ENCODE measurements at places on chromosomes 16 and 17. TPM values are rescaled to one million over a fixed set of nuclear protein-coding genes. Genes with fewer than 3 reads are reported as not detected.
A peak's percentile ranks its signal among the peaks of the same experiment; 100 is the strongest.

GRCh38 chr16:53741546-53741945, 37.6 kb downstream of the FTO start:
- no peak for DNase-seq
- no peak overlapping the region for H3K27ac ChIP-seq
- no peaks in the 10 kb centered on the region for H3K36me3 ChIP-seq

TPSB2 gene
- 21.8 TPM for total RNA-seq

- H3K27ac ChIP-seq: no peak overlapping the region
- DNase-seq: no peak
- no peaks in the 10 kb centered on the region for H3K4me1 ChIP-seq
Observed at GRCh38 chr17:37116671-37117185, 168.0 kb downstream of the AATF start.

RHOT1 gene
- 25.4 TPM for total RNA-seq

- no peaks in the 10 kb centered on the region for H3K36me3 ChIP-seq
- H3K27me3 ChIP-seq: no peaks in the 10 kb centered on the region
- no peak for DNase-seq
- no peak overlapping the region for H3K27ac ChIP-seq
- peaks cover 6% of the 10 kb centered on the region for H3K4me1 ChIP-seq
Observed at GRCh38 chr16:76201385-76201784, 75.8 kb upstream of the CNTNAP4 start.

- DNase-seq: no peak
- H3K27ac ChIP-seq: no peak overlapping the region
- no peaks in the 10 kb centered on the region for H3K4me1 ChIP-seq
- no peaks in the 10 kb centered on the region for H3K36me3 ChIP-seq
- no peaks in the 10 kb centered on the region for H3K27me3 ChIP-seq
Observed at GRCh38 chr16:64541621-64542020, 580.2 kb downstream of the CDH11 start.

DNA sequence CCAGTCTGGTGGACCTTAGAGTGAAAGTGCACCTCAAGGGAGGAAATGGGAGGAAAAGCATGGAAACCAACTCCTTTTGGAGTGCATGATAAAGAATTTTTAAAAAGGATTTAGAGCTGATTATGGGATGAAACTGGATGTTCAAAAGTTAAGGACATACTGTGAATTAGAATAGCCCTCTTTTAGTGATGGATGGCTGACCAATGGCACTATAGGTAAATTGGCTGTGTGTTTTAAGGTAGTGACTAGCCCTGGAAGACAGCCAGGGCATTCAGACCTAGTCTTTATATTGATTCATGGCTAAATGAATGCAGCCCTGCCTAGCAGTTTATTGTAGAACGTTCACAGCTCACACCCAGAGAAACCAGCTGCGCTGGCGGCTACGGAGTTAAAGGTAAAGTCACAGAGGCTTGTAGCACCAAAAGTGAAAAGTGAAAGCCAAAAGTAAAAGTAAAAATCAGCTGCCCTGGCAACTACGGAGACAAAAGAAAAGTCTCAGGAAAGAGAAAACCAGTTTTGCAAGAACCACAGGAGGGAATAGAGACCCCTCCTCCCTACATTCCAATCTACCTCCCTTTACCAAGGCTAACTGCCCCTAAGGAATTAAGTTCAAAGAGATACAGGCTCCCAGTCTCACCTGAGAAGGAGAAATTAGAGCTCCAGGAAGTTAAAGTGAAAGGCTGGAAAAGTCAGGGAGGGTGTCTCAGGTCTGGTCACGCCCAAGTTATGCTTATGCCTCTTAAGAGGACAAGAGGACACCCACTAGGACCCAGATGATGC, 21.8 kb downstream of the ACSM1 start:
- H3K36me3 ChIP-seq: no peaks in the 10 kb centered on the region
- H3K4me1 ChIP-seq: peaks cover 54% of the 10 kb centered on the region
- H3K4me3 ChIP-seq: peak overlapping the region; percentile 14

DNA sequence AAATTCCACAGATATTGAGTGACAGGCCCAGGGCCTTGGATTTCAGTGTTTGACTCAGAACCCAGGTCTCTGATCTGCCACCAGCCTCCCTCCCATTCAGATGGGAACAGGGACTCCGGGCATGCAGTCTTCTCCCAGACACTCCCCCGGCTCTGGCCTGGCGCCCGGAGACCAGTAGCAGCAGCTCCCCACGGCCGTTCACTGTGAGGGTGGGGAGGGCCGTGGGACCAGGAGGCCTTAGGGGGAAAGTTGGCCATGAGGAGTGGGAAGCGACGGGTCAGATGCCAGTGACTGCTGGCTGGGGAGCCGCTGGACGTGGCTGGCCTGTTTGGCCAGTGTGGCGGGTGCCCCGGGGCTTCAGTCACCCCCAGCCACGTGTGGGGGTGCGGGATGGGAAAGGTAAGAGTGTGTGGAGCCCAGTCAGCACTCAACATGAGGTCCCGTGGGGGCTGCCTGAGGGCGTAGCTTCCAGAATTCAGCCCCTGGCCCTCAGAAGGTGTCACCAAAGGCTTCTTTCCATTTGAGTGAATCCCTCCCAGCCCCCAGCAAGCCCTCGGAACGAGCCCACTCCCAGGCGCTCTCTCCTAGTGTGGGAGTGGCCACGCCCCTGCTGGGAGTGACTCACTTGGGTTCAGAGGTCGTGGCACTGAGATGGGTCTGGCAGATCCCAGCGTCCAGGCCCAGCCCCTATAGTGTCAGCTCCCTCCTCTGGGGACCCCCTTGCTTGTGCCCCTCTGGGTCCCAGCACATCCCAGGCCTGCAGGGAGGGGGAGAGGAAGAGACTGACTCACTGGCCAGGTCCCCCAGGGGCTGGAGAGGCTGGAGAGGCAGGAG, 309.4 kb downstream of the SEC14L1 start:
- no peaks in the 10 kb centered on the region for H3K27me3 ChIP-seq
- H3K4me3 ChIP-seq: no peak overlapping the region
- DNase-seq: peak; percentile 51
- peak overlapping the region; percentile 86 for H3K27ac ChIP-seq

DNA sequence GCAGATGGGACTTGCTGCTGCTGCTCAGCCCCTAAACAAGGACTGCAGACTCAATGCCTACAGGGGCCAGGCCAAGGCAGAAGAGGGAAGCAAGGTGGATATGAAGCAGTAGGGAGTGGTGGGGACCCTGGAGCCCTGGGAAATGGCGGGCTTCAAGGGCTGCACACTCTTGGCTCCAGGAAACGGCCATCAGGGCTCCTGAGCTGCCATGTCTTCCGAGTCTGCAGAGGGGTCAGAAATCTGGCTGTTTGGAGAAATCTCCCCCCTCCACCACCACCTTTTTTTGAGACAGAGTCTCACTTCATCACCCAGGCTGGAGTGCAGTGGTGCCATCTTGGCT, 169.1 kb downstream of the KATNIP start:
- H3K36me3 ChIP-seq: no peaks in the 10 kb centered on the region
- peak overlapping the region; percentile 49 for H3K27ac ChIP-seq
- no peak overlapping the region for H3K4me3 ChIP-seq
- no peak for DNase-seq

TP53TG3 gene
- not detected for total RNA-seq

TGFB1I1 gene
- total RNA-seq: 8.6 TPM

DNA sequence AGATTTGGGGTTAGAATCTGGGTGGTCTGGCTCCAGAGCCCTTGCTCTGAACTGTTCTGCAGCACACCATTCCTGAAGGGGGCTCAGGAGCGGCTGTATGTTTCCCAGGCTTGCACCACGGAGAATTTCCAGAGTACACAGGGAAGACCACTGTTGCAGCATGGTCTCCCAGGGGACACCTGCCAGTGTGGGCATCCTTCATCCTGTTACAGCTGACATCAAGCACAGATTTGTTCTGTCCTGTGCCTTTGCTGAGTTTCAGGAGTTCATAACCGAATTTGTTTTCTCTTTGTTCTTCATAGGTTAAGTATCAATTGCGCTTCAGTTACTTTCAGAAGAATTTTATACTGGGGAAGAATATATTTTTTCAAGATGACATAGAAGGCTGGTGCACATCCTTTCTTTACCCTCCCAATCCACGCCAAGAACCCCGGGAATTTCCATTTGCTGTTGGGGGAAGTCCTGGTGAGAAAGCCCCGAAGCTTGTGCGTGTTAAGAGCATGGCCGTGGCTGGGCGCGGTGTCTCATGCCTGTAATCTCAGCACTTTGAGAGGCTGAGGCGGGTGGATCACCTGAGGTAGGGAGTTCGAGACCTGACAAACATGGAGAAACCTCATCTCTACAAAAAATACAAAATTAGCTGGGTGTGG, 26.3 kb upstream of the ABCA3 start:
- H3K4me1 ChIP-seq: peaks cover 27% of the 10 kb centered on the region
- no peak overlapping the region for H3K27ac ChIP-seq
- no peak for DNase-seq
- no peak overlapping the region for H3K4me3 ChIP-seq
- no peaks in the 10 kb centered on the region for H3K36me3 ChIP-seq

- no peaks in the 10 kb centered on the region for H3K4me1 ChIP-seq
- no peak for DNase-seq
- no peaks in the 10 kb centered on the region for H3K27me3 ChIP-seq
- no peak overlapping the region for H3K4me3 ChIP-seq
- H3K27ac ChIP-seq: no peak overlapping the region
Observed at GRCh38 chr16:29007730-29008593, 23.1 kb downstream of the LAT start.

DNA sequence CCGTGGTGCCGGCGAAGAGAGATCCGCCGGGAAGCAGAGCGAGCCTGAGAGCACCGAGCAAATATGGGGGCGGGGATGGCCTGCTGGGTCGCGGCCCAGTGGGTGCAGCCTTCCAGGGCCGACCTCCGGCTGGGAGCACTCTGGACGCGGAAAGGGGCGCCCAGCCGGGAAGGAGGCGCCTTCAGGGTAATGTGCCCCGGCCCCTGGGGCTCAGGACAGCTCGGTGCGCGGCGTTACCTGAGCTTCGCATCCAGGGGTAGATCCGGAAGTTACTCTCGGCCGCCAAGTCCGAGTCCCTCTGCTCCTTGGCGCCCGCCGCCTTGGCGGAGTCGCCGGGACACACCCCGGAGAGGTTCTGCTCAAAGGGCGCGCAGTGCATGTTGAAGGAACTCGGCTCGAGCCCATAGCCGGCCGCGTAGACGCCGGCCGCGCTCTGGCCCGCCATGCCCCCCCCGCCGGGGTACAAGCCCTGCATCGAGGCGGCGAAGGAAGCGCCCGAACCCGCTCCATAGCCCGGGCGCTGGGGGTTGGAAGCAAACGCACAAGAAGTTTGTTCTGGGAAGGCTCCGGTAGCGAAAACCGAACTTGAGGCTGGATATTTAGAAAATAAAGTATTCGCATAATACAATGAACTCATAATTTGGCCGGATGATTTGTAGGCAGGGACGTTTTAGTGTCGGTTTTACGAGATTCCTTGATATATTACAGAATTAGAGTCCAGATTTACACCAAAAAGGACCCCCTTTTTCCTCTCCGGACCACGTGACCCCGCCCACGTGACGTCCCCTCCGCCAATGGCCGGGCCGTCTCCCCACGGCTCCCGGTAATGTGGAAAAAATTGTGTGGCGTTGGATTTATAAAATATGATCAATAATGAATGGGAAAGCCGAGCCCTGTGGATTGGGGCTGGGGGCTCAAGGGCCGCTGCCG, at the start of gene HOXB7:
Gene HOXB7 (minus strand): TSS at position 736 of the 930 bp plus-strand sequence. CDS start 99 bp downstream, at position 637.
- peaks cover 34% of the 10 kb centered on the region for H3K4me1 ChIP-seq
- no peak for DNase-seq
- H3K27me3 ChIP-seq: peaks cover 73% of the 10 kb centered on the region
- peak within 1 kb of the TSS; percentile 36 for H3K4me3 ChIP-seq
- H3K36me3 ChIP-seq: no peaks in the 10 kb centered on the region

GRCh38 chr17:38418062-38418692, 10.1 kb upstream of the ARHGAP23 start:
- H3K4me3 ChIP-seq: no peak overlapping the region
- H3K27me3 ChIP-seq: peaks cover 7% of the 10 kb centered on the region
- DNase-seq: no peak
- no peak overlapping the region for H3K27ac ChIP-seq
- no peaks in the 10 kb centered on the region for H3K36me3 ChIP-seq

DNA sequence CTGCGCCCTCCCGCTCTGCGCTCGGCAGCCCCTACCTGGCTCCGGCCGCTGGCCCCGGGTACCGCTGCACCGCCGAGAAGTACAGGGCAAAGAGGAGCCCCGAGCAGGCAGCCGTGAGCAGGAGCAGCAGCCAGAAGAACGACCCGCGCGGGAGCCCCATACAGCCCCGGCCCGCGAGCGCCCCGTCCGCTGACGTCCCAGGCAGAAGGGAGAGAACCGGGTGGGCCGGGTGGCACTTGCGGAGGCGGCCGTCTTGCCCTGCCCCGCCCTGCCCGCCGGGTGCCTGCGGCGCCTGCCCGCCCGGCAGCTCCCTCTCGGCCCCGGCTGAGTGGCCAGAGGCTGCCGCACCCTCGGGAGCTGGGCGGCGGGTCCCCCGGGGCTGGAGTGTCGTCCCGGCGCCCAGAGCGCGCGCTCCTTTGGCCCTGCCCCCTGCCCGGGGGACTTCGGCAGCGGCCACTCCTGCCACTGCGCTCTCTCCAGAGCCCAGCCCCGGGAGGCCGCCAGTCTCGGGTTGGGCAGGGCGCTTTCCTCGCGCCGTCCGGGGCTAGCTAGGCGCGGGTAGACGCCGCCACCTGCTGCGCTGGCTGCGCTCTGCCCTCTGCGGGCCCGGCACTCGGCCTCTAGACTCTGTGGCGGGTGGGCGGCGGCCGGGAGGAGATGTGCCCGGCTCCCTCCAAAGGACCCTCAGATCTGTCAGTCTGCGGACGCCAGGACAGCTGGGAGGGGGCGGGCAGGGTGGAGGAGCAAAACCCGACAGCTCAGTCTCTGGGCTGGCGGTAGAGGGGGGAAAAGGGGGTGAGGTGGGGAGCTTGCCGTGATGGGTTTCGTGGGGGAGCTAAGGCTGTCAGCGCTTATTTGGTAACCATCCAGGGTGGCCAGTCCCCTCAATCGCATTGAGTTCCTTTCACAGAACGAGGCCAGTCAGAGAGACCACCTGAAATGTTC, at the start of gene ST6GALNAC2:
Gene ST6GALNAC2 (minus strand): TSS at position 212 of the 945 bp plus-strand sequence. CDS start 52 bp downstream, at position 160.
- peak within 1 kb of the TSS; percentile 32 for H3K4me3 ChIP-seq
- H3K36me3 ChIP-seq: no peaks in the 10 kb centered on the region
- H3K4me1 ChIP-seq: peaks cover 24% of the 10 kb centered on the region
- H3K27me3 ChIP-seq: no peaks in the 10 kb centered on the region
- peak; percentile 79 for DNase-seq
- peak within 1 kb of the TSS; percentile 78 for H3K27ac ChIP-seq

DNA sequence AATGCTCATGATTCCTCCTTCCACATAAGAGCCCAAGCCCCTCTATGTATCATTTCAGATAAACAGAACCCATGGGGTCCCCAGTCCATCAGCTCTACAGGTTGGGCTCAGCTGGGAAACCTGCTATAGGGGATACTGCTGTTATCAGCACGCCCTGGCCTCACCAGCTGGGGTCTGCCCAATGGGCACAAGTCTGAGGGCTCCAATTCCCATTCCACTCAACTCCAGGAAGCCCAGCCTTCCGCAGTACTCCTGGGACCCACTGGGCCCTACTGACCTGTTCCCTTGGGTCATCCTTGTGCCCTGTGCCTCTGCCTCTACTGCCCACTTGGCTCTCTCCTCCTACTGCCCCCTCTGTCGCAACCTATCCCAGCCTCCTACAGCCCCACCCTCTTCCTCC, 16.2 kb upstream of the XYLT2 start:
- no peaks in the 10 kb centered on the region for H3K36me3 ChIP-seq
- no peaks in the 10 kb centered on the region for H3K27me3 ChIP-seq
- no peaks in the 10 kb centered on the region for H3K4me1 ChIP-seq
- no peak overlapping the region for H3K27ac ChIP-seq

- DNase-seq: no peak
- H3K27me3 ChIP-seq: no peaks in the 10 kb centered on the region
- H3K4me1 ChIP-seq: peaks cover 18% of the 10 kb centered on the region
Observed at GRCh38 chr17:35733366-35733765, 1.9 kb downstream of the RASL10B start.

CDH8 gene
- not detected for total RNA-seq

All from body of pancreas (tissue), 4 donors.